ENCODE measurements at places on chromosomes 3 and 15.

DNA sequence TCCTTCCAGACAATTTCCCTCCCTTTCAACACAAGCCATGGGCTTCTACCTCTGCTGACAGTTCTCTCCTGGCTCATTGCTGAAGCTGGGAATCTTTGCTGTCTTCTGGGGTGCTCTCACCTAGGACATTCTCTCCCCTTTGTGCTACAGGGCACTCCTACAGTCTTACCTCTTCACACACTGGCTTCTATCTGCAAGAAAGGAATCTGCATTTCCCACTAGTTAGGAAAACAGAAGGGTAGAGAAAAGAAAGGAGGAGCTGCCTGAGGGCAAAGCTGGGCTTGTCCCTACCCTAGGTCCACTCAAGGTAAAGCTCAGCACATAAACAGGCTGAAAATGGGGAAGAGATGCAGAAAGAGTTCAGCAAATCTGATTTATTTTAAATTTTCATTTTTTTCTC lies 5.6 kb upstream of the ARGFX start:
- no peak for DNase-seq

GRCh38 chr3:50264383-50264963 lies 4.5 kb upstream of the SEMA3B start:
- DNase-seq, result no peak

- DNase-seq, result no peak
These were observed 23.7 kb upstream of the SFMBT1 start for GRCh38 chr3:53069422-53070068.

GRCh38 chr3:155227141-155227540 lies 66.3 kb downstream of the STRIT1 start:
- no peak for DNase-seq

DNA sequence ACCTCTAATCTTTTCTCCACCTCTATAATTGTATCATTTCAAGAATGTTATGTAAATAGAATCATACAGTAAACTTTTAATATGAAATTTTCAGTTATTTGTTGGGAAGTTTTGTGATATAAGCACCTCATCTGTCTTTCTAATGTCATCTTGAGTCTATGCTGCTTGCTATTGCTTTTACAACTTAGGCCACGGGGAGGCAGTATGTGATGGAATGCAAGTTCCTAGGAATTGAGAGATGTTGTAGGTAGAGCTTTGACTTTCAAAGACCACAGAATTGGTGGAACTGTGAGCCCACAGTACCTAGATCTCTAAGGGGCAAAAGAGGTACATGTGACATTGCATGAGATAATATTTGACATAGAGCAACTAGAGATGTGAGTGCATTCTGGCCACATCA lies 328.3 kb downstream of the MFSD1 start:
- no peak for DNase-seq
